ENCODE measurements at places on chromosomes 3 and 15.

DNA sequence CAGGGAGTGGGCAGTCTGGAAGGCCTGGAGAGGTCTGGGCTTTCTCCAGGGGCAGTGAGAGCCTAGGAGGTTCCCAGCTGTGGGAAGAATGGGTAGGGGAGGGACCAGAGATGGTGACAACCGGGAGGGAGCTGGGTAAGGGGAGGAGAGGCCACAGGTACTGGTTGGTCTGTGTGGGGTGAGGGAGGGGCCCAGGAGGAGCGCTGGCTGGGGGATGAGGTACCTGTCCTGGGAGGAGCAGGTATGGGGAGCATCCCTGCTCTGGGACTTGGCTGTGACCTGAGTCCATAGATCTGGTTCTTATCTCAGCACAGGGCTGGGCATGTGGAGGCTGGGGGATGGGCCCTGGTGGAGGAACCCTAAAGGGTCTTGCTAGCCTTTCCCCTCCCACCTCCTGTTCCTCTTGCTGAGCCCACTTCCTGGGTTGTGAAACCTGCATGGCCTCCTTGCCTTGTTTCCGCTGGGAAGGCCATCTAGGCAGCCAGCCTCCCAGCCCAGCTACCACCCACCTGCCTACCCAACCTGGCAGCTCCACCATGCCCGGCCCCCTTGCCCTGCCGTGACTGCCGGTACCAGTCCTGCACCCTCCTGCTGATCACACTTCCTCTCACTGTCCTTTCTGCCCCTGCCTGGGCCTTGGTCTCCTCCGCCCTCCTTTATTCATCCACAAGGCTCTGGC, 11.0 kb downstream of the PRKCD start:
- DNase-seq: no peak

GRCh38 chr15:69820819-69821218, 276.9 kb downstream of the TLE3 start:
- DNase-seq: no peak

- DNase-seq: no peak
These were observed 427 bp upstream of the RNF111 start for GRCh38 chr15:58987036-58987435.

DNA sequence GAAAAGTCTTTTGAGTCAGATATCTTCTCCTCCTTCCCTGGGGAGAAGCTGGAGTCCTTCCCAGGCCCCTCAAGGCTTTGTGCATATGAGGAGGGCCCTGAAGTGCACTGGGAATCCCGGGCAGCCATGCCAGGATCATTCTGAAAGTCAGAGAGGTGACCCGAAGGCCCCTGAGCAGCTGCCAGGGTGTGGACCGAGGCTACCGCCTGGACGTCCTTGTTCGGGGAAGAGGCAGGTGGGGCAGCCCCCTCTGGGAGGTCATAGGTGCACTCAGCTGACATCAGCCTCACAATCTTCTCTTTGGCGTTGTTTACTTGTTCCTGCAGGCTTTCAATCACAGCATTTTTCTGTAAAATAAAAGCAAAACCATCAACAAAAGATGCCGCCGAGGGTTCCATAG, 73.8 kb upstream of the GSK3B start:
- no peak for DNase-seq
